HL-60 (cell line): ENCODE measurements at places on chromosomes 11 and 22.
A peak's percentile ranks its signal among the peaks of the same experiment; 100 is the strongest.

DNA sequence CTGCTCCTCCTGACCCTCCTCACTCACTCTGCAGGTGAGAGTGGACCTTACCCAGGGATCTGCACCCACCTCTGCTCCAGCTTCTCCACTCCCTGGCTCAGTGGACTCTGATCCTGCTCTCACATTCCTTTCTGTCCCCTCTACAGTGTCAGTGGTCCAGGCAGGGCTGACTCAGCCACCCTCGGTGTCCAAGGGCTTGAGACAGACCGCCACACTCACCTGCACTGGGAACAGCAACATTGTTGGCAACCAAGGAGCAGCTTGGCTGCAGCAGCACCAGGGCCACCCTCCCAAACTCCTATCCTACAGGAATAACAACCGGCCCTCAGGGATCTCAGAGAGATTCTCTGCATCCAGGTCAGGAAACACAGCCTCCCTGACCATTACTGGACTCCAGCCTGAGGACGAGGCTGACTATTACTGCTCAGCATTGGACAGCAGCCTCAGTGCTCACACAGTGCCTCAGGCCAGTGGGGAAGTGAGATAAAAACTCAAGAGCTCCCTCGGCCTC, 29.7 kb upstream of the VPREB1 start:
- no peak for DNase-seq

DNA sequence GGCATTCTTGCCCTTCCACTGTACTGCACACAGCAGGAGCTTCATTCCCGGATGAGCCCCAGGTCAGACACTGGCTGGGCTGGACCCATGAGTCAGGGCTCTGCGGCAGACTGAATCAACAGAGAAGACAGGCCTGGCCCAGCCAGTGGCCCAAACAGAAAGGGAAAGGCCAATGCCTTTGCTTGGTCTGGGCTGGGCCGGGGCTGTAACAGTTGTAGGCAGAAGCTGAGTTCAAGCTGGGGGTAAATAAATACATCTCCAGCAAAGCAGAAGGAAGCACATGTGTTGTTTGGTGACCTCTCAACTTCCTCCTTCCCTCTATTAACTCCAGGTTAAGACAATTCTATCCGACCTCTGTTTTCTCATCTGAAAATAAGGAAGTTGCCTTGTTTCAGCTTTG, 1.8 kb upstream of the SMIM35 start:
- DNase-seq, result peak; percentile 81

DNA sequence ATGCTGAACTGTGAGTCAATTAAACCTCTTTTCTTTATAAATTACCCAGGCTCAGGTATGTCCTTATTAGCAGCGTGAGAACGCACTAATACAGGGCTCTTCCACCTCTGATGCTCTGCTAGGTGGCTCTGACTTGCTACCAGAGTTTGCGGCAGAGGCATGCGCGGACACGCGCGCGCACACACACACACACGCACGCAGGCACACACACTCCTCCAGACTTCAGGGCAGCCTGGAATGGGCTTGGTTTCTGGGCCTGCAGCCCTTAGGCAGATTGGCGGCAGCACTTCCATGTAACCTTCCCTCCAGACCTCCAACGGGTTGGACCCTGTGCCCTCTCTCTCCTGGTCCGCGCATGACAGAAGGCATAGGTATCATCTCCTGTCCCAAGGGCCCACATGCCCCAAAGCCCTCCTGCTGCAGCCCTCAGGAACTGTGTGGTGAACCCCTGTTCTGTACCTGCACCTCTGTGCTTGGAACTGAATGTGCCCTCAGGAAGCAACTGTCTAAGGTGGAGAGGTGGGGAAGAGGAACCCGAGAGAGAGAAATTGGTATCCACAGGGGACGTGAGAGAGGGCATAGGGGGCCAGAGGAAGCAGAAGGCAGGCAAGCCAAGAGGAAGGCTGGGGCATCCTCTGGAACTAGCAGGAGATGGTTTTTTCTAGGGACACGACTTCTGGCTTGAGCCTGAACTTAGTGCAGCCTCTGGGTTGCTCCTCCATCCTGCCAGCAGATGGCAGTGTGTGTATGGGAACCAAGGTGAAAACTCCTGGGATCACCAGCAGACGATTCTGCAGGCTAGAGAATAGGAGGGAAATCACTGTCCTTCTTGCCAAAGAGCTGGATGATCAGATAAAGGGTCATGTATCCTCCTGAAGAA, 23.4 kb upstream of the RIC3 start:
- peak; percentile 53 for DNase-seq

GRCh38 chr11:112967082-112967481, 5.9 kb downstream of the NCAM1 start:
- no peak for DNase-seq

GRCh38 chr11:66720223-66720898, 8.7 kb downstream of the SPTBN2 start:
- DNase-seq, result peak; percentile 49

- no peak for DNase-seq
These were observed 14.7 kb downstream of the SCUBE2 start for GRCh38 chr11:9076661-9077060.

- DNase-seq, result no peak
These were observed 82.3 kb downstream of the PDE2A start for GRCh38 chr11:72591785-72592502.

DNA sequence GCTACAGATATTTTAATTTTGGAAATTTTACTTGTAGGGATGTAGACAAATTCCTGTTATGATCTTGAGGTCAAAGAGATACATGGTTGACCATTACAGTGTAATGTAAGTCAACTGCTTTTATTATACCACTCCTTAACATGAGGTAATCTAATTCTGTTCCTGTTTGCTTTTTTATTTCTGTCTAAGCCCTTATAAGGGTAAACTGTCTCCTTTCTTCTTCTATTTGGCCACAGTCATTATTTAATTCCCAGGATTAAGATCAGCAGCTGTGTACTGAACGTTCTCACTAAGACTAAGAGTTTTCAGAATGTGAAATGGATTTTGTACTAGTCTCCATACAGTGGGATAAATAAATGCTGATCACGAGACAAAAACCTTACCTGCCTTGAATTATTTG, 32.8 kb downstream of the C2CD3 start:
- no peak for DNase-seq

GRCh38 chr11:89275966-89276365, 98.3 kb downstream of the TYR start:
- no peak for DNase-seq

DNA sequence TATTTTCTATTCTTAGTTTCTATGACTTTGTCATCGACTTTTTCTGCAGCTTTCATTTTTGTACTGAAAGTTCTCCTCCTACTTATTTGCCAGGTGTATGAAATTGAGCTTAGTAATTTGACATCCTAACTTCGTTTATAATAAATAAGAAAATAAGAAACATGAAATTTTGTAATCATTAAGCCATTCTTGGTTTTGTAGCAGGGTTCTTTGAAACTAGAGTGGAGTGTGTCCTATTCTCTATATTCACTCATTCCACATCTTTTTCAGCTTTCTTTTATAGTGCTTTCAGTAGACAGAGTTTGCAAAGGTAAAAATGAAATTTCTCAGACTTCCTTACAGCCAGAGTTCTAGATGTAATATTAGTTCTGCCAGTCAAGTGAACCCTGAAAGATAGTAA, 47.8 kb downstream of the FANCF start:
- no peak for DNase-seq

GRCh38 chr11:16772141-16772512, 33.7 kb downstream of the C11orf58 start:
- no peak for DNase-seq

- DNase-seq, result no peak
These were observed 3.5 kb upstream of the GLB1L3 start for GRCh38 chr11:134272381-134273316.

DNA sequence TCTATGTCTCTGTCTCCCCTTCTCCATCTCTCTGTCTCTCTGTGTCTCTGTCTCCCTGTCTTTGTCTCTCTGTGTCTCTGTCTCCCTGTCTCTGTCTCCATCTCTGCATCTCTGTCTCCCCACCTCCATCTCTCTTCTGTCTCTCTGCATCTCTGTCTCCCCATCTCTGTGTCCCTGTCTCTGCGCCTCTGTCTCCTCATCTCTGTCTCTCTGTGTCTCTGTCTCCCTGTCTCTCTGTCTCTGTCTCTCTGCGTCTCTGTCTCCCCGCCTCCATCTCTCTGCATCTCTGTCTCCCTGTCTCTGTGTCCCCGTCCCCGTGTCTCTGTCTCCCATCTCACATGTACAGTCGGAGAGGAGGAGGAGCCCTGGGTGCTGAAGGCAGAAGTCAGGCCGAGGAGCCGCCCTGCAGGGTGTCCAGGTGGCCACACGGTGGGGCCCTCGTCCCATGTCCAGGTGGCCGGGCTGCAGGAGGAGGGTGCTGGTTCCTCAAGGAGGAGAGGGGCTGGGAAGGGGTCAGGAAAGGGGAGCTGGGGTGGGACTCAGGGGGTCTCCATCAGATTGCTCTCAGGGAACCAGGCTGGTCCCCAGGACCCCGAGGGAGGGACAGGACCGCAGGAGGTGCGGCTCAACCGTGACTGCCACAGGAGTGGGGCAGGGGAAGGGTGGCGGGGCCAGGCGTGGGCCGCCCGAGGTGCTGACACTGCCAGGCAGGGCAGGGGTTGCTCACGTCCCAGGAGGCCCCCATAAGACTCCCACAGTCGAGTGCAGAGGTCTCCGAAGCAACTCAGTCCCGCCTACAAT, 25.6 kb upstream of the TH start:
- peak; percentile 74 for DNase-seq

DNA sequence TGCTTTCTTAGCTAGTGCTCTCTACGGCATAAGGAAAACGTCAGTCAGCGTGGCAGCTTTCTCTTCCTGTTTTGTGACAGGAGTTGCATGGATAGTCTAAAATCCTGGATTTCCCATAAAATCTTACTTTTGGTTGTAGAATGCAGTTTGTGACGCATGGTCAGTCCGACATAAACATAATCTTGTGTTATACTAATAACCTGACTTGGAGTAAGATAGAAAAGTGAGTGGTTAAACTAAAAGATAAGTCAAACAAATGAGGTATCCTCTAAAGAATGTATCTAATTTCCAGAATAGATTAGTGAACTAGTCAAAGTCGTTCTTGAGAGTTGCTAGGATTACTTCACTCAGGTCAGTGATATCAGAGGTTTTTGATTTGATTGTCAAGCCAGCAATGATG, 157.6 kb downstream of the PGR start:
- no peak for DNase-seq

- DNase-seq, result no peak
These were observed 3.3 kb downstream of the A4GALT start for GRCh38 chr22:42717197-42717928.

DNA sequence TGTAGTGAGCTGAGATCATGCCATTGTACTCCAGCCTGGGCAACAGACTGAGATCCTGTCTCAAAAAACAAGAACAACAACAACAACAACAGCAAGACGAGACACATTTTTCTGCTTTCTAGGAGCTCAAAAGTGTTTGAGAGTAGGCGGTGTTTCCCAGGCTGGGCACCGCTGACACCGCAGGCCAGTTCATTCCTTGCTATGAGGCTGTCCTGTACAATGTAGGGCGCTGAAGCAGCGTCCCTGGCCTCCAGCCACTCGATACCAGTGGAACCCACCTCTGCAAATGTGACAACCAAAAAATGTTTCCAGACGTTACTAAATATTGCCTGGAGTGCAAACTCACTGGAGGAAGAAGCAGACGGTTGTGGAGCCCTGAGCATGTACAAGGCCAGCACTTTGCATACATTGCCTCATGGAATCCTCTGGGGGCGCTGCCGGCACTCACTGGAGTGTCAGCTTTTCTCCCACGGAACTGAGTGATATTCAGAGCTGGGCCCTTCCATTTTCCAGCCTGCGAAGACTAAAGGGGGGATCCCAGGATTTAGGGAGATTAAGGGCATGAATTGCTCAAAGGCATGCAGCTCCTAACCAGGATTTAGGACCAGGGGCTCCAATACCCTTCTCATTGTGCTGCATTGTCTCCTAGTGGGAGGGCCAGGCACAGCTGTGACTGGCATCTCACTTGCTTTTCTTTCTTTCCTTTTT, 5.8 kb upstream of the MIEF1 start:
- peak; percentile 89 for DNase-seq

GRCh38 chr22:27971926-27972325, 52.9 kb upstream of the PITPNB start:
- DNase-seq, result no peak

DNA sequence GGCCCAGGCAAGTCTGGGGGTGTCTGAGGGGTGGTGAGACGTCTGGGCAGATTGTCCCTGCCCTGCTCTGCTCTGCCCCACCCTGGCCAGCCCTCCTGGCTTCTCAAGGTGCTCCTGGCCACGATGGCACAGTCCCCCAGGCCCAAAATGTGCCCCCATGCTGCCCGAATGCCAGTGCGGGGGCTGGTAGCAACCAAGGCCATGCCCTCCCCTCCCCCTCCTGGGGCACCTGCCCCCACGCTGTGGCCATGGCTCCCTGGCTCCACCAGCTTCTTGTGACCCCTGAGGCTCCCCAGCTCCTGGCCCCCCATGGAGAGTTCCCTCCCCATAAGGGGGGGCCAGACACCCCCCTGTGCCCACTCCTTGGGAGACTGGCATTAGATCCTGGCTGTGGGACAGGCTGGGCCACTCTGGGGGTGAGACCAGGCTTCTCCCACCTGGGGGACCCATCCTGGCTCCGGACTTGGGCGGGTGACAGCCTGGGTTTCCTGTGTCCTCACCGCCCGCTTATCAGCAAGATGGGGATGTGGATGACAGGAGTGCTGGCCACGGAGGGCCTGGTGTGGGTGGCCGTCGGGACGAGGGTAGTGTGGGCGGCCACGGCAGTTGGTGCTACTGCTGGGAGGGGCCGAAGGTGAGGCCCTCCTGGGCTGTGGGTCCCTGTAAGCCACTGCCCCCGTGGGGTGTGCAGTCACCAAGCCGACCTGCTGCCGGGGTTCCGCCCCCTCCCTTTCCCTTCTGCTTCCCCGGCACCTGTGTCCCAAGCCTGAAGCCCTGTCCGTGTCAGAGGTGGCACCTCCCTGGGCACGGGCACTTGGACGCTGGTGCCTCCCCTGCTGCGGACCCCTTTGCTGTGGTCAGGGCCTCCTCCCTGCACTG, 15.9 kb upstream of the MUC6 start:
- no peak for DNase-seq

DNA sequence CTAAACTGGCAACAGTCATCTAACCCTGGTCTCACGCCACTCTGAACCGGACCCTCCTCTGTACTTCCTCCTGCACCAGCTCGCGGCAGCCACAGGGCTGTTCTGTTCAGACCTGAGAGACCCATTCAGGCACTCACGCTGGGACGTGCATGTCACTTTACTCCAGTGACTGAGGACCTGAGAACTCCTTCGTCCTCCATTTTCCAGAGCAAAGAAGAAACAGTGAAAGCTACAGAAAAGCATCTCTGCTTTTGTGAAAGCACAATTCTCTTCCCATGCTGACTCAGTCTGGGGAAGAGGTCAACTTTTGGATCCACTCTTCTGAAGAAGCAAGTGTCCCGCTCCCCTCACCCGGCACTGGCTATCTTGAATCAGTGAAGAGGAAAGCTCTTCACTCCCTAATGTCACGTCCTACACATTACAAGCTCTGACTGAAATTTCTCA, 24.5 kb downstream of the PISD start:
- peak; percentile 90 for DNase-seq

GRCh38 chr22:40426594-40427333, 56.4 kb downstream of the SGSM3 start:
- DNase-seq, result no peak

GRCh38 chr22:49715450-49715849, 112.2 kb downstream of the BRD1 start:
- DNase-seq, result no peak
